NCI-H2029 (cell line): ENCODE measurements at places on chromosomes 2 and 18.

DNA sequence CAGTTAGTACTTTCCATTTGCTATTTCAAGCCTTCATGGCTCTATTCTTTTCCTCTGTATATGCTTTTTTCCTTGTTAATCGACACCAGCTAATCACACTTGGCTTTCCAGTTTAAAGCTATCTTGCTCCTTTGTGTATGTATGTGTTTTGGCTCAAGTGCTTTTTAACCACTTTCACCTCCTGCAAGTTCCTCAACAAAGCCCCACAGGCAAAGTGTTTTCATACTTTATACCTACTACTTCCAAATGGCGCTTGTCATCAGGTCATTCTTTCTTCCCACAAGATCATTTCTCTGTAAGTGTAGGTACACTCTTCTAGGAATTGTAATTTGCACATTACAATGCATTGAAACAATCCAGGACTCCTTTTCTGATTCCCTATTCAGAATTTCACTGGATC, 64.0 kb upstream of the FIGN start:
- no peak for DNase-seq

DNA sequence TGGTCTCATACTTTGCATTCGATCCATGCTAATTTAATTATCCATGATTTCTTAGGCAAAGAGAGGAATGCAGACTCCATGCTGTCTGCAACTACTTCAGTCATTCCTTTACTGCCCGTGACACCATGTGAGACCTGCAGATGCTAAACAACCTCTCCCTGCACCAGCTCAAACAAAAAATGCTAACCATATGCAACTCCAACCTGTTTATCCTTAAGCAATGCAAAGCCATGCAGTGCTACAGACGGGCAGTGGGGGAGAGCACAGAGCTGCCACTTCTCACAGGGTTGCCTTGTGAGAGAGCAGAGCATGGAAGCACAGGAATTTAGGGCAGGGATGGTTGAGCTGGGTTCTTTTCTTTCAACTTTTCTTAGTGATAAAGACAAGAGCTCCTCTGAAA, 74.9 kb upstream of the KLHL14 start:
- no peak for DNase-seq

DNA sequence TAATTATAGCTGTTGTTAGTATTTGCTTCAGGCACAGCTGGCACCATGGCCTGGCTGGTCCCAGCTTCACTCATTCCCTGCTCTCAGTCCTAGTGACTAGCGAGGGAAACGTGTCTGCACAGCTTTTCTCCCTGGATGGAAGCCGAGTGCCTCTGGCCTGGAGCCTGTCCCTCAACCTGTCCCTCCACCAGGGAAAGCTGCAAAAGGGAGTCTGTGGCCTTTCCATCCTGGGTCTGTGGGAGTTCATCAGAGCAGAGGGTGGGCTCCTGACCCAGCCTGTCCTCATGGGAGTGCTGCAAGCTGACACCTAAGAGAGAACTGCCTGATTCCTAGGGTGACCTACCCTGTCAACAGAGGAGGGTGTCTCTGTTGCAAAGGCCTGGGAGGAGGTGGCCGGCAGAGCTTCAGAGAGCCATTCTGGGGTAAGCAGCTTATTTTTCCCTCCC, 118.3 kb downstream of the CAPN13 start:
- DNase-seq, result no peak

DNA sequence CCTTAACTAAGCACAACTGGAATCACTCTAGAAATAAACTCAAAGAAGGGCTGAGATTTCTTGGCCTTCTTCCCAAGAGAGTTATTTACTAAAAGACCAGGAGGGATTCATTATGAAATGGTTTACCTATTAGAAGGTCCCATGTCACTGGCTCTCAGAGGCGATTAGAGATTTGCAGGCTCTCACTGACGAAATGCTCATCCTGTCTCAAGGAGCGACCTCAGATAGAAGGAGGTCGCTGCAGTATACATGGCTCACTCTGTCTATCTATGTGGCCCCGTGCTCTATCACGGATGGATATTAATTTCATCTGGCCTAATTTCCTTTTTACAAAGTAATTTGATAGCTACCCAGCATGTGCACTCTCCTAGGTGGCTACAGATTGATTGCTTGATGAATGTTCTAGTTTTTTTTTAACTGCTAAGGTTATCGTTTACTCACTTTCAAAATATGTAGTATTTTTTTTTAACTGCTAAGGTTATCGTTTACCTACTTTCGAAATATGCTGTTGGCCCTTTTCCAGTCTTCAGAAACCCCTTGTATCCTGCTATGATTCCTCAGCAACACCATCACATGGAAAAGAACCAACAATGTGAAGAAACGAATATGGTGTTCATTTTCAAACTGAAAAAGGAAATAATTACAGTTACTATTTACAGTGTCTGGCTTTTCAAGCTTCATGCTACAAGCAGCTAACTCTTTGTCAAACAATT, 9.1 kb downstream of the SMIM21 start:
- no peak for DNase-seq

- DNase-seq, result no peak
Observed at GRCh38 chr2:28818053-28818452, 7.4 kb downstream of the SPDYA start.

DNA sequence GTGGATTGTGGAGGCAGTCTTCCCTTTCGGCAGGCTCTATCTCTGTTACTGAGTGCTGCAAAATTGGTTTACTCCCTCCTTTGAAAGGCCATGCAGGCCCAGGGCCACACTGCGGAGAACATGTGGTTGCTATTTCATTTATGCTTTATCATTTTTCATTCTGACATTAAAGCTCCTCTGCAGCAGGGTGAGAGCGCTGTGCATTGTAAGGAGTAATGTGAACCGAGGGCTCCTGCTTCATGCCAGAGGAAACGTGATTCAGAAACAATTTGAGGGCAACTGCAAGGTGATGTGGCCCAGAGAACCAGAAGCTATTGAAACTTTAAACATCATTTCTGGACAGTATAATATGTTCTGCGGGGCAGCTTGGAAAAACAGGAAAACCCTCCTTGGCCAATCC, 341.6 kb upstream of the NT5C1B start:
- DNase-seq, result no peak

GRCh38 chr18:63378919-63379638, 12.1 kb upstream of the KDSR start:
- DNase-seq, result no peak

- DNase-seq, result no peak
Observed at GRCh38 chr2:131041402-131042147, 51.7 kb downstream of the FAM168B start.

DNA sequence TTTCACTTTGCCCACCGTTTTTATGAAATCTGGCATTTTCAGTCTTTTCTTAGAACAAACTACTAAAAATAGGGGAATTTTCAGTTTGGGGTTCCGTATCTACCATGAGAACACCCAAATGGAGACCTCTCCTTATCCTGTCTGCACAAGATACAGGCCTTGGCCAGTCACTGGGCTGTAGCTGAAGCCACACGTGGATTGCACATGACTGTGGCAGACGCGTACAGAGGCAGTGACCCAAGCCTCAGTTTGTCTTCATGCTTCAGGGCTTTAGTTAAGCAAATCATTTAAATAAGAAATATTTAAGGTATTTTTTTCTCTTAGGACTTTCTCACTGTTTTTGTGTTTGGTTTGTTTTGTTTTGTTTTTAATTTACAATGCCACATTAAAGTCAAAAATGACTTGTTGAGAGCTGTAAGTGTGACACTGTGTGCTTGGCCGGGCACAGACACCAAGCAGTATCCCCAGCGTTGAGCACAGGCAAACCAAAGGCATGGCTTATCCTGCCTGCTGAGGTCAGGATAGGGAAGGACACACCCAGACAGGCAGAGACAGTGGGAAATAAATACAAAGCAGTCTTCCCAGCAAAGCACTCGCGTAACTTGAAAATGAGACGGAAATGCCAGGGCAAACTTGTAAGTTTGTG, 53.3 kb downstream of the TRAPPC12 start:
- no peak for DNase-seq

DNA sequence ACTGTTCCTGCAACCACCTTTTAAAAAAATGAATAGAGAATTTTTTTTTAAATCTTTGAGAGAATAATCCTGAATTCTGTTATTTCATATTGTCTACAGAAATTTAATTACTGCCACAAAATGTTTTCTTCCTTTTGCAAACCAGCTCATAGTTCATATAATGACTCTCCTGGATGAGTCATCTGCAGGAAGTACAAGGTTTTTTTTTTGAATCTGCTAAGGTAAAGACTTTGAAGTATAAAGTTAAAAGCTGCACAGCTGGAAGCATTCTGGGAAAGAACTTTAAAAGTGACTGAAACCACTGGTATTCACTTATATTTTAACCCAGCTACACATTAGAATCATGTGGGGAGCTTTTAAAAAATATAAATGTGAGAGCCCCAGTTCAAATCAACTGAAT, 25.4 kb downstream of the SESTD1 start:
- DNase-seq, result peak; percentile 22

DNA sequence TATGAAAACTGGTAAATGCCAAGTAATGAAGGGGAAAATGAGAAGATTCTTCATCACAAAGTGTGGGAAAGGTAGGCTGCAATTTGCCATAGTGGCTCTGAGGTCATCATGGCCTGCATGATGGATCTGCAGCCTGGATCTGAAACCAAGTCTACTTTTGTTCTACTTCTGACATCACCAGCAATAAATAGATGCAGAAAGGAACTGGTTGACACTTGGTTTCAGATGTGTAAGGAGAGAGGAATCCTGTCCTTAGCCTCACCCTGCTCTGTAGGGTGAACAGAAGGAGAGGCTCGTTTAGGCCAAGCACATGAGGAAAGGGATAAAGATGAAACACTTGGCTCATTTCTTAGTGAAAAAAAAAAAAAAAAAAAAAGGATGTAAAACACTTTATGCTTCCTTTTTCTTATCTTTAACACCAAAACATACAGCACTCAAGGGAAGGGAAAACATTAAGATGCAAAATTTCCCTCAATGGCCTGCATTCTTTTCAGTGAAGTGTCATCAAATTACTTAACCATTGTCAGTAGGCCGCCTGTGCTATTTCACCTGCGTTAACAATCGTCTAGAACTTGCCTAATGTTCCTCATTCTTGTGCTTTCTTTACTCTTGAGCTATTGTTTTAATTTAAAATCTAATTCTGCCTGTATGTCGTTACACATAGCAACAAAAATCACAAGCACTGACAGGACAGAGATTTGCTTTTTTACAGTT, 3.9 kb downstream of the NEB start:
- DNase-seq, result peak; percentile 20

DNA sequence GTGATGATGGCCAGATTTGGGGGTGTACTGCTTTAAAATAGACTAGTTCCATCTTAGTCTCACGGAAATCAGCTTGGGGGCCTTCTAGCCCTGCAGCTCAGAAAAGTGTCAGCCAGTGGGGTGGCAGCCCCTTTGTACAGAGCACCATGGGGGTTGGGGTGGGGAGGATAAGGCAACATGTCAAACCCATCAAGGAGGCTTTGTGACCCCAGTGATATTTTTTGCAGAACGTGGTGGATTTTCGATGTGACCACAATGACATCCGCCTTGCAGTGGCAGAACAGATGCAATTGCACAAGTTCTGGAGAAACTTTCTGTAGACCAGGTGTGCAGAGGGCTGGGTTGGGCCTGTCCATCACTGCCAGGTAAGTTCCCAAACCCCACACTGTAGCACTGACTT, 3.0 kb upstream of the CD8A start:
- no peak for DNase-seq

- no peak for DNase-seq
Observed at GRCh38 chr2:64863097-64863820, 125.9 kb upstream of the SLC1A4 start.

GRCh38 chr2:146260551-146260950, 1584.3 kb upstream of the ACVR2A start:
- no peak for DNase-seq

GRCh38 chr2:143121079-143121478, 8.1 kb upstream of the ARHGAP15 start:
- DNase-seq, result no peak

GRCh38 chr18:59109375-59109774, 30.3 kb upstream of the SEC11C start:
- no peak for DNase-seq

DNA sequence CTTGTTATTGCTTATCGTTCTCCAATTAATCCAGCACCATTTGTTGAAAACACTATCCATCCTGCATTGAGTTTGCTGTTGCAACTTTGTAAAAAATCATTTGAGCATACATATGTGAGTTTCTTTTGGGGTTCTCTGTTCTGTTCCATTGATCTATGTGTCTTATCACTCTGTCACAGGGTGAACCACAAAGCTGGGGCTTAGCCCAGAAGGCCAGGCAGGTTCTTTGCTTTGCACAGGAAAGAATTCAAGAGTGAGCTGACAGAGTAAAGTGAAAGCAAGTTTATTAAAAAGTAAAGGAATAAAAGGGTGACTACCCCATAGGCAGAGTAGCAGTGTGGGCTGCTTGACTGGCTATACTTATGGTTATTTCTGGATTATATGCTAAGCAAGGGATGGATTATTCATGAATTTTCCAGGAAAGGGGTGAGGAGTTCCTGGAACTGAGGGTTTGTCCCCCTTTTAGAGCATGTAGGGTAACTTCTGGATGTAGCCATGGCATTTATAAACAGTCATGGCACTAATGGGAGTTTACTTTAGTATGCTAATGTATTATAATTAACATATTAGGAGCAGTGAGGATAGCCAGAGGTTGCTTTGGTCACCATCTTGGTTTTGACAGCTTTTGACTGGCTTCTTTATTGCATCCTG, 46.8 kb downstream of the RNF138 start:
- no peak for DNase-seq

GRCh38 chr18:26757263-26758019, 108.1 kb downstream of the AQP4 start:
- no peak for DNase-seq

- no peak for DNase-seq
Observed at GRCh38 chr2:16264931-16265540, 324.7 kb downstream of the MYCN start.

GRCh38 chr2:169287666-169288065, 74.7 kb downstream of the LRP2 start:
- no peak for DNase-seq

GRCh38 chr2:225413786-225414185, 14.3 kb downstream of the NYAP2 start:
- DNase-seq, result no peak

DNA sequence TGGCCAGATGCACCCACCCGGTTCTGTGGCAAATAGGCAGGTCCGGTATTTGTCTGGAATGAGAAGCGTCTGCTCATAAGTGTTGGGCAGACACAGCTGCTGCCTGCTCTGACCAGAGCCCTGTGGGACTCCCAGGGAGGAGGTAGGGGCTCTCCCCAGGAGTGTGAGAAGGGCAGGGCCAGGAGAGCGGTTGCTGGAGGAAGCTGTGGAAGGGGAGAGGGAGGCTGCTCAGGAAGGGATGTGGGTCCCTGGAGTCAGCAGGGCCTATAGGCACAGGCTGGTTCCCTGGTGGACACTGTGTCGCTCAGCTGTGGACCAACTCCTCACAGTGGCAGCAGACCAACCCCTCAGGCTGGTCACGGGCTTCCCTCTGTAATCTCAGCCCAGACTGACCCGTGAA, 109.2 kb downstream of the DYSF start:
- DNase-seq, result no peak
